ENCODE measurements at places on chromosomes 7 and 10.

DNA sequence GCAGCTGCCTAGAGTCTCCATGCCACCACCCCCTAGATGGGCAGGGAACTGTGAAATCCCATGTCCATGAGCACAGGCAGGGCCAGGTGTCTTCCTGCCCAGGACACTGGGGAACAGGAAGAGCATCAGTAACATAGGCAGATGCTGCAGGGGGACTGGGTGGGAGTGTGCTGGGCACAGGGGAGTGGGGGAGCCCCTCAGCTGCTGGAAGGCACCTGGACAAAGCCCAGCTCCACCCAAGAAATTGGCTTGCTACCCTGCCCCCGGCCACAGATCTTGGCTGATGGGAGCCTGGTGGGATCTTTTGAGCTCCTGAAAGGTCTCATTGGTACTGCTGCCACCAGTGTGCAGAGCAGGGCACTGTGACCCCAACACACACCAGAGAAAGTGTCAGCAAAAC is 66.7 kb downstream of the TCERG1L start:
- DNase-seq, result no peak

GRCh38 chr7:76268376-76268775 is 34.1 kb upstream of the HSPB1 start:
- DNase-seq, result no peak

DNA sequence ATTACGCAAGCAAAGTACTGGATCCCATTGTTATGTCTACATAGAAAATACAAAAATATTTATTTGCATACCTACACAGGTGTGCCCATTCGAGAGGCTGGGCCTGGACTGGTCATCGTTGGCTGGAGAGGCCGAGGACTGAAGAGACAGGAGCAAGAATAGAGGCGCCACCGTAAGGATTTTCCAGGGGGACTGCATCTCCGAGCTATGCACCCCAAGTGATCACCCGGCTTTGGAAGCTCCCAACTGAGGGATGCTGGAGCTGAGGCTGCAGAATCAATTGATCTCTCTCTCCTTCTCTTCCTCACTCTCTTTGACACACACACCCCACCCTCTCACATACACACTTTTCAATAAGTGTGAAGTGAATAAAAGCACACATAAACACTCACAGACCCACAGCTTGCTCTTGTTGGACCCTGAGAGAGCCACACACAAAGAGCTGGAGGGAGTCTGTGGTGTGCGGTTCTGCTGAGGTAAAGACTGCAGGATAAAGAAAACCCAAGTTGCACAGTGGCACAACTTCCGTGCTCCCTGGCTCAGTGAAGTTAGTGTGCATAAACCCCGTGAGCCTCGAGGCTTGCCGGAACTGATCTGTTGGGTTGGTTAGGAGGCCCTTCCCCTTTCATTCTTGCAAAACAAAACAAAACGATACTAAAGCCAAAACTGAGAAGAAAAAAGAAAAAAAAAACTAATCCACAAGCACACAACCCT is at the start of gene AOAH:
TSS of gene AOAH (minus strand) at position 544 of the 714 bp plus-strand sequence. CDS start at position 198, 346 bp downstream.
- DNase-seq, result no peak

DNA sequence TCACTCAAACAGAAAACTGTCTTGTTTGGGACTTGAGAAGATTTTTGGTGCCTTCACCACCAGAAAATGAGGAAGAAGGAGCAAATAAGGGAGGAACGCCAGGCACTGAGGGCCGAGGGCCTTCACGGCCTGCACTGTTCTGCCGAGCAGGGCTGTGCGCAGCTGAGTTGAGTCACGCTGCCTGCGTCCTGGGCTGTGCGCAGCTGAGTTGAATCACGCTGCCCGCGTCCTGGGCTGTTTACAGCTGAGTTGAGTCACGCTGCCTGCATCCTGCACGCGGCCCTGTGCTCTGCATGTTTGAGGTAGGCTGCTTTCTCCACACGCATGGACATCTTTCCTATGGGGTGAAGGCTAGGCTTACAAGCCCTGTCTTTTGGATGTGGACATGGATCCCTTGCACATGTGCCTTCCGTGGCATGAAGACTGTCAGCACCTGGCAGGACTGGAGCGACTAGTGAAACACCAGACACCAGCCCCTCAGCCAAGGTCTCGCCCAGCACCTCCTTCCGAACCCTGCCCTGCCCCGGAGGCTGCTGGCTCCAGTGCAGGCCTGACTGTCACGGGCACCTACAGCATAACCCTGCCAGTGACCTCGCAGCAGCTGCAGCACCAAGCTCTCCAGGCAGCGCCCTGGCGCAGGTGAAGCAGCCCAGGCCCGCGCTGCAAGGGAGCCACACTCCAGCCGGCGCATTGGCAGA is 96.7 kb downstream of the HTR5A start:
- no peak for DNase-seq

DNA sequence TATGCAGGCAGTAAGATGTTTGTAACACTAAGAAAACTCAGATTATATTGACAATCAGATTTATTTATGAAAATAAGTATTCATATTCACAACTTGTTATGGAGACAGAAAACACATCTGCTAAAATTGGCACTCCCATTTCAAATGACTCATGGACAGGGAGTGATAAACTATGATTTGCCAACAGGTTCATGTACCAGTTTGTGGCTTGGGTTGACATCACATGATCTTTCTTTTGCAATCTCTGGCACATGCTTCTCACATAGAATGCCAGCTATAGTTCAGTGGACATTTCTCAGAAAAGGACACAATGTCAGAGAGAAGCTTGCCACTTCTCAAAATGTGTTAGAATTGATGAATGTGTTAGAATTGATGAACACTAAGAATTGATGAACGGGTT is 663.2 kb upstream of the ANKRD30A start:
- no peak for DNase-seq

GRCh38 chr10:130190055-130190736 is 54.0 kb downstream of the GLRX3 start:
- peak; percentile 94 for DNase-seq

DNA sequence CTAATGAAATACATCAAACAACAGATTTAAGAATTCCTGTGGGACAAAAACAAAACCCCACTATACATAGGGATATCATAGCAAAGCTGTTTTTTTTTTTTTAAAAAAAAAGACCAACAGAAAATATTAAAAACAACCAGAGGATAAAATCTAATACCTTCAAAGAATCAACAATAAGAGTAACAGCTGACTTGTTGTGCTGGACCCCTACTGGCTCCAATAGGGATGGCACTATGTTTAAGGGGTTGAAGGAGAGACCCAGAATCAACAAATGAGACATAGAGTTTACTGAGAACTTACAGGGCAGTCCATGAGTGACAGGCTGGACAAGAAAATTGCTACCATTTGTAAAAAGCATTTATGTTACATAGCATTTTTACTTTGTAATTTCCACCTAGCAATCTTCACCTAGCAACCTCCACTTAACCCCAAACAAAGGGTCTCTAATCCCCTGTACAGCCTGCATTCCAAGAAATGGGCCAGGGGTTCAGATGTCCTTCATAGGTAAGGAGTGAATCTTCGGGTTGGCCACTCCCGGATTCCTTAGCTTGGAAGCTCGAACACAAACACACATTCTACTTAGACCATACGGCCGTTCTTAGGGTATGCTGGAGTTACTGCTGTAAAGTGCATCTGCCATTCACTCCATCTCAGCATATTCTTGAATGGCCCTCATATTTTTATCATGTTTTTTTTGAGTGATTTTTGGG is 25.8 kb downstream of the ASZ1 start:
- DNase-seq, result no peak

DNA sequence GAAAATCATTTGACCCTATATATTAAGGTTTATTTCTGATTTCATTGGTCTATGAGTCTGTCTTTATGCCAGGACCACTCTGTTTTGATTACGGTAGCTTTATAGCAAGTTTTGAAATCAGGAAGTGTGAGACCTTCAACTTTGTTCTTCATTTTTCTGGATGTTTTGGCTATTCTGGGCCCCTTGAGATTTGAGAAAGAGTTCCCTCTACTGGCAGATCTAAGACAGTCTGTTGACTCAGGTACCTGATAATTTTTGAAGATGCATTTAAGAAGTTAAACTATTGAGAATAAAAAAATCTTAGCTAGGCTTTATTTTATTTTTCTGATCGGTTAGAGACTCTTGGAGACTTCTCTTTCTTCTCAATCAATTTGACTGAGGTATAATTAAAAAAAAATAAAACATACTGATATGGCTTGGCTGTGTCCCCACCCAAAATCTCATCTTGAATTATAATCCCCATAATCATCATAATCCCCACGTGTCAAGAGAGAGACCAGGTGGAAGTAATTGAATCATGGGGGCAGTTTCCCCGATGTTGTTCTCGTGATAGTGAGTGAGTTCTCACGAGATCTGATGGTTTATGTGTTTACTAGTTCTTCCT is 209.2 kb downstream of the SNX10 start:
- no peak for DNase-seq

DNA sequence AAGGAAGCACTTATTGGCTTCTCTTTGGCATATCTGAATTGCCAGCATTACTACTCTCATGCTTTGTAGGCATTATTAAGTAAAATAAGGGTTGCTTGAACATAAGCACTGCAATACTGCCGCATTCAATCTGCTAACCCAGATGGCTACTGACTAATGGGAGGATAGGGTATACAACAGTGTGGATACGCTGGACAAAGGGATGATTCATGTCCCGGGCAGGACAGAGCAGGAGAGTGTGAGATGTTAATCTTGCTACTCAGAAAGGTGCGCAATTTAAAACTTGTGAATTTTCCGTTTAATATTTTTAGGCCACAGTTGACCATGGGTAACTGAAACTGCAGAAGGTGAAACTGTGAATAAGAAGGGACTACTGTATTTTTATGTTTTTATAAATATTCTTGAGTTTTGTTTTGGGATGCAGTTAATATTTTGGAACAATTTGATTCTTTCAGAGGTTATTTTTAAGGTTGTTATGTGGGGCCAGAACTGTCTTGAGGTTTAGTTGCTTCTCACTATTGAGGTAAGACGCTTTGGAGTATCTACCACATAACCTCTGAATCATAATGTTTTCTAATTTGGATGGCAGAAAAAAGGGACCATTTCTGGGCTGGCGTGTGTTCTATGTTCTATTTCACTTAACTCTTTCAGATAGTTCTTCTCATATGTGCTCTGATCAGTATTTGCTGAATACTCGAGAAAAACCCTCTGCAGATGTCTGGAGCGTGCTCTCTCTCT is 75.7 kb upstream of the SYPL1 start:
- no peak for DNase-seq

DNA sequence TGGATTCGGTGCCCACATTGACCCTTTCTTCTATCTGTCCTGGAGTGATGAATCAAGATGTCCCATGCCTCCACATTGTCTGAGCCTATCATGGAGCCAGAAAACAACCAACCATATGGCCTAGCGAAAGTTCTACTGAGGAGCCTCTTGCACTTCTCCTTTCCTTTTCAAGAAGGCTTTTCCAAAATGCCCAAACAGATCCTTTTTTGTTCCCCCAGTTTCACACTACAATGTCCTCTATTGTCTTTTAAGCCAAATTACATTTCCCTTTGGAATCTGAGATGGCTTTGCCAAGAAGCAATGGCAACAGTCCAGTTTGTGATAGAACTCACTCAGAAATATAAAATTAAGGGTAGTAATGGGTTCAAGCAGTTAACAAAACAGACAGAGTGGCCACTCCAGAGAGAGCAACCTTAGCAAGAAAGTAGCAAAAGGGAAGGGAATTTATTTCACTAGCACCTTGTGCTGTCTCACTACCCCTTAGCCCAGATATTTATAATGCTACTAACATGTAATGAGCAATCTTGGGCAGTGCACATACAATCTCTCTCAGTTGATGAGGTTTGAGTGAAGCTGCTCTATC is 194.6 kb upstream of the PDE1C start:
- no peak for DNase-seq

DNA sequence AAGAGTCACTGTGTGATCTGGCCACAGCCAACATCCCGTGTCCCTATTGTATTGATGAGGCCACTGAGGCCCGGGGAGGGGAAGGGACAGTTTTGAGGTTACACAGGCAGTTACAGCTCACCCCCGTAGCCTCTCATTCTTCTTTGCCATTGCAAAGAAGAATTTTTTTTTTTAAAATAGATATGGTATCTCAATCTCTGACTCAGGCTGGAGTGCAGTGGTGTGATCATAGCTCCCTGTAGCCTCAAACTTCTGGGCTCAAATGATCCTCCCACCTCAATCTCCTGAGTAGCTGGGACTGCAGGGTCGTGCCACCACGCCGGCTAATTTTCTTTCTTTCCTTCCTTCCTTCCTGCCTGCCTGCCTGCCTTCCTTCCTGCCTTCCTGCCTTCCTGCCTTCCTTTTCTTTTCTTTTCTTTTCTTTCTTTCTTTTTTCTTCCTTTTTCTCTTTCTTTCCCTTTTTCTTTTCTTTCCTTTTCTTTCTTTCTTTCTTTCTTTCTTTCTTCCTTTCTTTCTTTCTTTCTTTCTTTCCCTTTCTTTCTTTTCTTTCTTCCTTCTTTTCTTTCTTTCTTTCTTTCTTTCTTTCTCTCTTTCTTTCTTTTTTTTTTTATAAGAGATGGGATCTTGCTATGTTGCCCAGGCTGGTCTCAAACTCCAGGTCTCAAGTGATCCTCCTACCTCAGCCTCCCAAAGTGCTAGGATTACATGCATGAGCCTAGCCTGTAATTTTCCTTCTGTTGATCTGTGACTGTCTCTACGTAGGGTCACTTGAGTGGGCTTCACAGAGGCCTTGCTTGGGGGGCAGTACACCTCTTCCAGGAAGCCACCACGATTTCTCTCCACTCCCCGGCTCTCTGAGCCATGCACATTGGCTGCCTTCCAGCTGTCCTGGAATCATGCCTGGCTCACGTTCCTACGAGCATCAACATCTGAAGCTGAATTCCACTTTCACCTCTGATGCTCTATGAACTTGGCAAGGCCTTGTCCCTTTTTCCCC is 31.3 kb downstream of the TMEM270 start:
- DNase-seq, result no peak

GRCh38 chr10:89330537-89331212 is 2.9 kb downstream of the IFIT3 start:
- no peak for DNase-seq

- DNase-seq, result no peak
Observed at GRCh38 chr7:134427896-134428295, 31.0 kb downstream of the AKR1B1 start.

DNA sequence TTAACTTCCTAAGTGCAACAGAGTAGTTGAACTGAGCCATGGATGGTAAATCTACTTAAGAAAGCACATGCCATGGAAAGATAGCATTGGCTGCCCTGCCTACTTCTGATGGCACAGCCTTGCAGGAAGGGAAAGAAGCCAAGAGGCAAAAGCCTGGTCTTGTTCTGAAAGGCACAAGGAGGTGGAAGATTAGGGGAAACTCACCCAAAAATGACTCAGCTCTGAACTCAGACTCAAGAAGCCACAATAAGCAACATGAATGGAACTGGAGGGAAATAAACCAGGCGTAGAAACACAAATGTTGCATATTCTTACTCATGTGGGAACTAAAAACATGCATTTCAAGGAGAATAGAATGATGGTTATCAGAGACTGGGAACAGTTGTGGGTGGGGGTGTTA is 20.8 kb upstream of the ALOX5 start:
- no peak for DNase-seq

Measured in right forelimb (tissue), 1 donor.